ENCODE measurements at places on chromosomes 4 and X.

DNA sequence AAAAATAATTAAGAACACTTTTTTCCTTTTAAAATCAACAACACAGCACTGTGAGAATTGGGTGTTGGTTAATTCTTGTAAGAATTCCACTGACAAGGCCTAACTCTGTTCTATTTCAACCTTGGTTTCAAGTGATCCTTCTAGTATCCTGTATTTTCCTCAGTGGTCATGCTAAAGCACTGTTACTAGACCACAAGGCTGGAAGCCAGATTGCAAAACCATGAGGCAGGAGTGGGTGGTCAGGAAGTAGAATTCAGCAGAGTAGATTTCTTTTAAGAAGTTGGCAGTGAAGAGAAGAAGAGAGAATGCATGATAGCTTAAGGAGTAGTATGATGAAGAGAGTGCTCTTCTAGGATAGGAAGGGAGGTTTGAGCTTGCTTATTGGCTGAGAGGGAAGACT is 71.6 kb upstream of the LEF1 start:
- DNase-seq = no peak

DNA sequence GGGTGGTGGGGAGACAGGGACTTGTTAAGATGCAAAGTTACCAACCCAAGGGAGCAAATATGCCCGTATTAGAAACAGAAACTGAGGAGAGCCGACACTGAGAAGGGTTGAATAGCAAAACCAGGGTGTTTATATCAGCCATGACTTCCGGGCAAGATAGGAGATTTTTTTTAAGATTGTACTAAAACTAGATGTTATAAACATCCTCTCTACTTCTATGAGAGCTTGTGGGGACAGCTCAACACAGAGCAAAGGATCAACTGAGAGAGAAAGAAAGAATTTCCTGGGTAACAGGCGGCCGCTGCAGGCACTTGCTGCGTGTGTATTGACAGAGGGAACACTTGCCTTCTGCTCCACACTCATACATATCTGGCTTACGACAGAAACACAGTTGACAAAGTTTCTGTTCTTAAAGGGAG is 49.1 kb upstream of the FBXW7 start:
- DNase-seq = no peak

GRCh38 chrX:154738011-154738738 is 12.7 kb downstream of the GAB3 start:
- no peak for DNase-seq

DNA sequence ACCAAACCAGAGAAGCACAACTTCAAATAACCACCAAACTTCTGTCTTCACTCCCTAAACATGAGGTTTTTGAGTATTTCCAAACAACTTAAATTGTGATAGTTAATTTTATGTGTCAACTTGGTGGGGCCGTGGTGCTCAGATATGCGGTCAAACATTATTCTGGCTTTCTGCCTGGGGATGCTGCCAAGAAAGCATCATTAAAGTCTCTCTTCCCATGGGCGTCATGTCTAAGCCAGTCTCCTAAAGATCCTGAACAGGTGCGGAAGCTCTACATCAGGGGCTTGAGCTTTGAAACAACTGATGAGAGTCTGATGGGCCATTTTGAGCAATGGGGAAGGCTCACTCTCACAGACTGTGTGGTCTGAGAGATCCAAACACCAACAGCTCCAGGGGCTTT is 24.1 kb upstream of the SOD3 start:
- no peak for DNase-seq

DNA sequence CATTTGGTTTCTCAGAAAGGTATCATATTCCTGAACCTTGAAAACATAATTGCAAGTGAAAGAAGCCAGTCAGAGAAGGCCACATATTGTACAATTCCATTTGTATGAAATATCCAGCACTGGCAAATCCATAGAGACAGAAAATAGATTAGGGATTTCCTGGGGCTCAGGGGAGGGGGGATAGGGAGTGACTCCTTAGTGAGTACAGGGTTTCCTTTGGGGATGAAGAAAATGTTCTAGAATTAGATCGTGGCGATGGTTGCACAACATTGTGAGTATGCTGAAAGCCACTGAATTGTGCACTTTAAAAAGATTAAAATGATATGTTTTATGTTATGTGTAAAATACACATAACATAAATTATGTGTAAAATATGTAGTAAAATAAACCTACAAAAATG is 10.3 kb downstream of the XPNPEP2 start:
- DNase-seq = no peak

GRCh38 chr4:78645853-78646757 is 94.5 kb downstream of the ANXA3 start:
- peak; percentile 87 for DNase-seq

DNA sequence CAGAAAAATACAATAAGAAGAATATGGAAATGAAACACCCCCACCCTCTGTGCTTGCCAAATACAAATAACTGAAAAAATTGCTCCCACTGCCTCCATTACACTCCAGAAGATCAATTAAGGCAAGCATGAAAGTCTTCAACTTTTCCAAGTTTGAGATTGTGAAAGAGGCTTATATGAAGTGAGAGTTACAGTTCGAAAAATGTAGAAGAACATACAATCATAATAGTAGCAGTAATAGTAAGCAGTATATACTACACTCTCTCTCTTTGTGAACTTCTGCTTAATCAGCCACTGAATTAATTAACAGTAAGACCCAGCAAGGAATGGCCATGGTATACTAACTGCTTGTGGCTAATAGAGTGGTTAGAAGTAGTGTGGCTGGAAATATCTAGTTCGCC is 923.2 kb downstream of the RPA4 start:
- no peak for DNase-seq

DNA sequence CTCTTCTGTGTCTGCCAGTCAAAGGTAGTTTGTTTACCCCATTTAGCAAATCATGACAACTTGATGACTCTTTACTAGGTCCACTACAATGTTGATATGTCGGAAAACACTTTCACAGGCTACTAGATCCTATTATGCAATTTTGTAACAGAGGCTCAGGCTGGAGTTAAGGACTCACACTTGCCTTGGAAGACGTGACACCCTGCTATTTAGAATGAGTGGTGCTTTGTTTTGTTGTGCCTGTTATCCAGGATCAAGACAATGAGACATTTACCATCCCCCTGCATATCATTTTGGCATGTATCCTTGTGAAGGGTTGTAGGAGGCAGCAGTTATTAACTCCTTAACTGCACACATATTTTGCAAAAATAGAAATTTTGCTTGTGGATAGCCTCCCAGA is 263.7 kb downstream of the IL1RAPL1 start:
- DNase-seq = no peak

DNA sequence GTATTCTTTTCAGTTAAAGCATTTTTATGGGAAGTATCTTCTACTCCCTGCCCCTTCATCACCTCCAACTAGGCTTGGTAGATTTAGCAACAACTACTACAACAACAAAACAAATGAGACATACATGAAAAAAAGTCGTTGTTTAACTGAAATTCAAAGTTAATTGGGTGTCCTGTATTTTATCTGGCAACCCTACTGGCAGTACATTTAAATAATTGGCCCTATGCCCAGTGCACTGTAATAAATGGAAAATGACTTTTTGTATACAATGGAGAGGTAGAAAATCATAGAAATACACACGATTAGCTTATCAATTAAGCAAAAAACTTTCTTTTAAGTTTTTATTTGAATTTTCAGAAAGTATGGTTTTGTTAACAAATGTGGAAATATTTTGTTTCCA is 21.4 kb upstream of the CLGN start:
- DNase-seq = no peak

Data from BJ (cell line).